ENCODE measurements at places on chromosomes 5 and 9.

GRCh38 chr5:141437221-141437620 lies 6.9 kb downstream of the PCDHGA12 start:
- DNase-seq, result no peak

- no peak for DNase-seq
These were observed 394.2 kb upstream of the PAPPA start for GRCh38 chr9:115759426-115759825.

- DNase-seq, result no peak
These were observed 73.1 kb upstream of the SAP30L start for GRCh38 chr5:154372661-154373060.

GRCh38 chr9:38277601-38278200 lies 114.8 kb upstream of the ALDH1B1 start:
- DNase-seq, result no peak

DNA sequence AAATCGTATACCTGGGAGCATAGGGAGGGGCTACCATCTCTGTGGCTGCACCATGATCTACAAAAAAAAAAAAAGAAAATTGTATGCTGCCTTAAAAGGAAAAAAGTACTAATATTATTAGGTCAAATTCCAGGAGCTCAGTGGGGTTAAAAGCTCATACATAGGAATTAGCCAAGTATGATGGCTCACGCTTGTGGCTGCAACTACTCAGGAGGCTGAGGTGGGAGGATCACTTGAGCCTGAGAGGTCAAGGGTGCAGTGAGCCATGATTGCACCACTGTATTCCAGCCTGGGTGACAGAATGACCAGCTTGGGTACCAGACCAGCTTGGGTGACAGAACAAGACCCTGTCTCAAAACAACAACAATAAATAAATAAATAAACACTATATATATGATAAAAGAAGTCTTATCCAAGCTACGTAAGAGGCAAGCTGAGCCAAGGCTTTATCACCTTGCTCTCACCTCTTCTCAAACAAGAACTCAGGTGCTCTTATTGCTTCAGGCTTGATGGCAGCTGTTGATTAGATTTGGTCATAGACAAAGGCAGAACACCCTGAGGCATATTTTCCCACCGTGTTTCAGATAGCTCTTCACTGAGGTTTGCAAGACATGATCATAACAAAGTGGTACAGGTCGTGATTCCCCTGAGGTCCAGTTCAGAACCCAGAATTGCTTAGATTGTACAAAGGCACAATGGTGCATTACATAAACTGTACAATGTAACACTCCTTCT lies 3.3 kb upstream of the FBXW11 start:
- no peak for DNase-seq

GRCh38 chr5:37111426-37112382 lies 137.5 kb downstream of the CPLANE1 start:
- DNase-seq, result no peak

- no peak for DNase-seq
These were observed 20.2 kb upstream of the TJP2 start for GRCh38 chr9:69153707-69154521.

DNA sequence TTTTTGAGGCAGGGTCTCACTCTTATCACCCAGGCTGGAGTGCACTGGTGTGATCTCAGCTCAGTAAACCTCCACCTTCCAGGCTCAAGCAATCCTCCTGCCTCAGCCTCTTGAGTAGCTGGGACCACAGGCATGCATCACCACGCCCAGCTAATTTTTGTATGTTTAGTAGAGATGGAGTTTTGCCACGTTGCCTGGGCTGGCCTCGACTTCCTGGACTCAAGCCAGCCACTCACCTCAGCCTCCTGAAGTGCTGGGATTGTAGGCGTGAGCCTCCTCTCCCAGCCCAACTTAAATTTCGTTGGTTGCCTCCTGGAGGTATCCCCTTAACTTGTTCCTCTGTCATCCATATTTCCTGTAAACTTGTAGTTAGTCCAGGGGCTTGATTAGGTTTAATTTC lies 47.2 kb downstream of the RAB24 start:
- no peak for DNase-seq

GRCh38 chr5:40983781-40984180 lies 74.5 kb downstream of the C7 start:
- no peak for DNase-seq

DNA sequence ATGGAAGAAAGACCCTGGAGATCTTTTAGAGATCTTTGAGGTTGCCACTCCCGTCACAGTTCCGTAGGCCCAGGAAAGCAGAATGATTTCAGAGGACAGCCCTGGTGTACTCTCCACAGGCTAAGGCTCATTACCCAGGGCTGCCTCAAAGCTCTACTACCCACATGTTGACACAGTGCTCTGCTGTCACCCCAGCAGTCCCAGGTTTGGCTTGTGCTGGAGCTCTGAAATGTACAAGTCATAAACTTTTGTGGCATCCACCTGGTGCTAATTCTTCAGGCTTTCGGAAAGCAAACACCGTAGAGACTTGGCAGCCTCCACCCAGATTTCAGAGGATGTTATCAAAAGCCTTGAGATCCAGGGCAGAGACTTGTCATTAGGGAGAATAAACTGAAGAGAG lies 136.5 kb downstream of the MTRR start:
- DNase-seq, result no peak

GRCh38 chr5:173919443-173919842 lies 31.3 kb downstream of the CPEB4 start:
- DNase-seq, result no peak

DNA sequence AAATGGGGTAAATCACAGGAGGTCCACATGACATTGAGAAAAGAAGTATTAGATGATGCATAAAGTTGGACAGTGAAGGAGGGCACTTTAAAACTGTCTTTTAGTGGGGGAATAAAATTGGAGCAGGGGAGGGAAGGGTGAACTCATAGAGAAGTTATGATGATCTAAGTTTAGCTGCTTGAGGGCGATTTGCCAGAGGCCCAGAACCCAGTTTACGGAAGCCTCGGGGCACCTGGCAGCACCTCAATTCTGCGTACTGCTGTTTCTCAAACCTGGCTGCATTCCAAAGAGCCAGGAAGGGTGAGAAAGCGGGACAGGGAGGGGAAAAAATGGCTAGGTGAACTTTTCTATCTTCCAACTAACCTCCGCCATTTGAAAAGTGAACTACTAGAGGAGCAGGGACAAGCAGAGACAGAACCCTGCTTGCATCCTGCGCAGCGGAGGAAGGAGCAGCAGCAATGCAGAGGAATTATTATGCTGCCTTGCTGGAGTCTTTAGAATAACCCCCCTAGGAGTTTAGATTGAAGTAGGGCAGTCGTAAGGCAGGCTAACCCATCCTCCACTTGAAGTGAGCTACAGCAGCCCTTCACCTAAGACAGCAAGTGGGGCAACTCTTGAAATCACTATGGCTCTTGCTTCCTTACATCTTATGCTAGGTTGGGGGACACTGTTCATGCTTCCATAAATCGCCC lies 316.8 kb downstream of the BRINP1 start:
- DNase-seq, result no peak

- no peak for DNase-seq
These were observed 8.6 kb upstream of the PRRX2 start for GRCh38 chr9:129656795-129657390.

GRCh38 chr5:131622633-131623032 lies 12.4 kb downstream of the RAPGEF6 start:
- DNase-seq, result no peak

DNA sequence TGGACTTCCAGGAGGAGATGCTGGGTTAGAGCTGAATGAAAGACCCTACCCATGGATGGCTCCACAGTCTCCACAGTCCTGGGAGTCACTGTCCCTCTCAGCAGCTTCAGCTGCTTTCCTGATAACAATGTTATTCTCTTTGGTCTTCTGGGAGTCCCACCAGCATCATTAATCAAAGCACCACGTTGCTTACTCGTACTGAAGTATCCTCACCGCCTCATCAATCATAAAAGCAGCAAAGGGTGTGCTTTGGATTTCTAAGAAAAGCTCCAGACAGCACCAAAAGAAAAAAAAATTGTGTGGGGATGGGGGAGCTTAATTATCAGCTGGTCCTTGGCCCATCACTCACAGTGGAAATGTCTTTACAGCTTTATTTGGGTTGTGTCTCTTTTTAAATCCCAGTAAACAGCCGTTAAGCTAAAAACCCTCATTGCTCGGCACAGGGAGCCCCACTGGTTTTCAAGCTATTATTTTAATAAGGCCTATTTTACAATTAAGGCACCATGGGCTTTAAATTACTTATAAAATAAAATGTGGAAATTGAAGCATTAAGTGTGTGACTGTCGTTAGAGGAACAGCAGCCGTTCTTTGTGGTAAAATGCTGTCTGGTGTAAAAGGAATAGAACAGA lies 538.0 kb downstream of the EBF1 start:
- DNase-seq, result no peak

GRCh38 chr5:52906845-52907244 lies 82.3 kb upstream of the ITGA2 start:
- DNase-seq, result no peak

DNA sequence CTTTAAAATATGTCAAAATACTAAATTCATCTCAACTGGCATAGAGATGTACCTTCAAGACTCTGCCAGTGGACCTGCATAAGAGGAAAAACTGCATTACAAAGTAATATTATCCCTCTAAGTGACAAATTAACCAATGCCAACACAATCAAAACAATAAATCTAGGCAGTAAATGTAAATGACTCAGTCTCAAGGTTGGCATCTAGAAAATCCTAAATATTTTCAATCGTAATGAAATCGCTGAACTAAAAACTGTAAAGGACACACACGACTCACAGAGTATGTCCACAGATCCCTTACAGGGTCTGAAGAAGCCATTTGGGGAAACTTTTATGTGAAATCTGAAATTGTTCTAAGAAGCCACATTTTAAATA lies 31.2 kb downstream of the ERMP1 start:
- DNase-seq, result no peak

DNA sequence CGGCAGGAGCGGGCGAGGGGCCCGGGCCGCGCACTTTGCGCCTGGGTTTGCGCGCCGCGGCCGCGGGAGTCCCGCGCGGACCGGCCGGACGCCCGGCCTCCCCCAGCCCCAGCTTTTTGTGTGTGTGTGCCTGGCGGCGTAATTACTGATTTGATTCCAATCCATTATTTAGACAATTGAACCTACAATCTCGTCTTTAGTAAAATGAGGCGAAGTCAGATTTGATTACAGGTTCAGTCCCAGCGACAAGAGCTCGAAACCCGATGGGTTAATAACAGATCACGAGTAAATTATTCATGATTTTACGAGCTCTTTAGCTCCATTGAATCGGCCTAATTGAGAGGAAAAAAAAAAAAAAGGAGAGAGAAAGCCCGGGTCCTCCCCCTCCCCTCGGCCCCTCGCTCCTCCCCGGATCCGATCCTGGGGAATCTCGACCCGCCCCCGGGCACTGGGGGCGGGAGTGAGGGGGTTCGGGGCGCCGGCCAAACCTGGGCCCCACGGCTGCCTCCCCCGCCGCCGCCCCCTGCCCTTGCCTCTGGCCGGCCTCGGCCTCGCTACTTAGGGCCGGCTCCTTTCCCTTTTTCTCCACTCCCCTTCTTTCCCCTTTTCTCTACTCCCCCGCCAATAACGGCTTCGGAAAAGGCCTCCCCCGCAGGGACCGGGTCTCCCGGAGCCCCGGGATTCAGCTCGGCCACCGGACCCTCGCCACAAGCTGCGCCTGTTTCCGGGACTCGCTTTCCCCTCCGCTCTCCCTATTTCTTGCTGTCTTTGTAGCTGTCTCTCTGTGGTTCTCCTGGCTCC lies 6.6 kb downstream of the LHX2 start:
- DNase-seq, result no peak

DNA sequence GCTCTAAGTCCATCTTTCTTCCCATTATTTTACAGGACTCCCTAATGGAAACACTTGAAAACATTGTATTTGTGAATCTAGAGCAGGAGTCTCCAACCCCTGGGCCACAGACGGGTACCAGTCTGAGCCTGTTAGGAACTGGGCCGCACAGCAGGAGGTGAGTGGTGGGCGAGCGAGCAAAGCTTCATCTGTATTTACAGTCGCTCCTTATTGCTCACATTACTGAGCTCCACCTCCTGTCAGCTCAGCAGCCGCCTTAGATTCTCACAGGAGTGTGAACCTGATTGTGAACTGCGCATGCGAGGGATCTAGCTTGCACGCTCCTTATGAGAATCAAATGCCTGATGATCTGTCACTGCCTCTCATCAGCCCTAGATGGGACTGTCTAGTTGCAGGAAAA lies 111.0 kb downstream of the MED27 start:
- DNase-seq, result no peak

DNA sequence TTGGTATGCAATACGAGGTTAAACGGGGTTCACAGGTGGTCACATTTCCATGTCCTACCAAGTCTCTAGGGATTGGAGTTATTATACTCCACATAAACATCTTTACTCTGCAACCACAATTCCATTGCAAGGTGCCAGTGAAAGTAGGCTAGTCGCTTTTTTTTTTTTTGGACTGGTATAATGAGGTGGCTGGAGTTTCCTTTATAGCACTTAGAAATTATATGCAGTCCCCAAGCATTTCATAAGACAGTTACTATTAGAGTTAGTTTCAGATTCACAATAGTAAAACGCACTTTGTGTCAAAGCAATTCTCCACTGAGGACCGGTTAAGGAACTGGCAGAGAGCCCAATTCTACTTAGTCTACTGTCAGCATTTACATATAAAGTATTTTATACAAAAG lies 1.4 kb downstream of the MEF2C start:
- no peak for DNase-seq

GRCh38 chr9:116156621-116157314 lies 3.2 kb downstream of the PAPPA start:
- no peak for DNase-seq

DNA sequence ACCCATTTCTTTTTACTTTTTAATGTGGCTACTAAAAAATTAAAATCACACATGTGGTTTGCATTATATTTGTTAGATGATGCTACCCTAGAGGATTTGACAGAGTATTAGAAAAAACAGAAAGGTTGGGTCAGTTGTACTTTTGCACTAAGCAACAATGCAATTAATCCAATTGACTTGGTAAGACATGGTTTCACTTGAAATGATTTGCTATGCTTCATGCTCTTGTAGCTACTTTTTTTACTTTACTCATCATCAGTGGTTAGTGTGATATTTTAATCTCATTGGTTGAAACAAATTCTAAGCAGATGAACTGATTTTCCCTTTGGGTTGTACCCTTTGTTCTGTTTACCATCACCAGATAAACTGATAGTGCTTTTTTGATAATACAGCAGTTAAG lies 39.4 kb downstream of the HMHB1 start:
- DNase-seq, result no peak
